ENCODE measurements at places on chromosomes 7 and 10.

- peak; percentile 3 for DNase-seq
Observed at GRCh38 chr7:118153551-118154177, 30.3 kb upstream of the LSM8 start.

- no peak for DNase-seq
Observed at GRCh38 chr7:138245216-138245615, 169.0 kb downstream of the AKR1D1 start.

DNA sequence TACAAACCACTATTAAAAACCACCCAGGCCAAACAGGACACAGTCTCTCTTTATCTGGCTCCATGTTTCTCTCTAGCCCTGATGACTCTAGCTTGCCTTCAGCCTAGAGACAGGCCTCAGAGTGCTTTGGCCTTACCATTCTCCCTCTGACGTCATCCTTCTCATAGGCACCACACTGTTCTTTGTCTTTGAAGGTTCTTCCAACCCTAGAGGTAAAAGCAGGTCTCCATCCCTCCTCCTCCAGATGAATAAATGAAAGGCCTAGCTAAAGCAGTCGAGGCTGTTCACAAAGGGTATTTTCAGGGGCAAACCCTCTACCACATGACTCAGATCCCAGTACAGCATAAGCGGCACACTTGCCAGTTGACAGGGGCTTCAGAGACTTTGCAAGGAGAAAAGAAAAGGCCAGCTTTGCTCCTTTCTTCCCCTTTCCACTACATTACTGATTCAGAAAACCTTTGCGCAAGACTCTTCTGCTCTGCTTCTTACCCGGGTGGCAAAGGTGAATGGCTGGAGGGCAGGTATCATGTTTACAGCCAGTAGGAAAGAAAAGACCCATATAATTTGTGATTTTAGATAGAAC lies 14.8 kb downstream of the NFE2L3 start:
- DNase-seq: no peak

DNA sequence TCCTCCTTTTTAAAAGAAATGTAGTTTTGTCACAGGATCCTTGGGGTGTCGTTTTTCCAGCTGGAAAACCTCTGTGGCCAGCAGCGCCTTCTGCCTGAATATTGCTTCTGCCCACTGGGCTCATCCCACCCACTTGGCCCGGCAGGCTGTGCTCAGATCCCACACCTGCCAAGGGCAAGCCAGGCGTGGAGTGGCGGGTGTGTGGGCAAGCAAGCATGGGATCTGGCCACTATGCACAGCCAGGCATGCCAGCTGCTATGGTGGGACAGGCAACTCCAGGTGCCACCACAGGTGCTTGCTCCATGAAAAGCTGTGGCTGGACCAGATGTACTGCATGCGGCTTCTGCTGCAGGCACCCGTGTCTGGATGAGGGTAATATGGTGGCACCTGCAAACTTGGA lies 31.2 kb upstream of the INPP5F start:
- DNase-seq: no peak

DNA sequence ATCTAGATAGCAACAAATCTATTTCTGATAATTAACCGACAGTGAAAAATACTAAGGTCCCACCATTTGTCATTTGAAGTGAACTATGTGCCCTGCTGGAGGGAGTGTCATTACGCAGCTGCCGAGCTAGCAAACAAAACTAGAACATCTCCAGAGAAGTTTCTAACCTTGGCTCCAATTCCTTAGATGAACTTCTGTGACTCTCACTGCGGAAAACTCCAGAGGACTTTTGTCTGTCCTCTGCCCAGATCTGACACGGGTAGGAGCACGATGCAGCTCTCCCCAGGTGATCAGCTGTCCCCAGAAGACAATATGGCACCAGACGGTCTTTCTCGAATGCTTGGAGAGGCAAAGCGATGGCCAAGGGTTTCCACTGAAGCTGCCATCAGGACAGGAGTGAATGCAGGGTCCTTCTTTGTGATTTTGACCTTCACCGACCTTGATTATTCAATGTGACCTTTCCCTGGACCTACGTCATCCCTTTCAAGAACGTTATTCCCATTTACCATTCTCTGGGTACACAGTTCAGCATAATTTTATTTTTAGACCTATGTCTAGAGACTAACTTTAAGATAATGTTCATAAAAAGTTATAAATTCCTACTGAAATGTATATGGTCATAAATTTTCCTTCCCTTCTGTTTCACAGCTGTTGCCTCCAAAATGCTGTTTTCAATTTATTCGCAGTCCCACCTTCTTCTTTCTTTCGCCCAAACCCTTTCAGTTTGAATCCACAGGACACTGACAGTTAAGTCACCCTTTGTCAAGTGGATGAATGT lies 116.7 kb upstream of the C7orf33 start:
- no peak for DNase-seq

GRCh38 chr7:70539617-70540016 lies 592.3 kb upstream of the GALNT17 start:
- DNase-seq: no peak

DNA sequence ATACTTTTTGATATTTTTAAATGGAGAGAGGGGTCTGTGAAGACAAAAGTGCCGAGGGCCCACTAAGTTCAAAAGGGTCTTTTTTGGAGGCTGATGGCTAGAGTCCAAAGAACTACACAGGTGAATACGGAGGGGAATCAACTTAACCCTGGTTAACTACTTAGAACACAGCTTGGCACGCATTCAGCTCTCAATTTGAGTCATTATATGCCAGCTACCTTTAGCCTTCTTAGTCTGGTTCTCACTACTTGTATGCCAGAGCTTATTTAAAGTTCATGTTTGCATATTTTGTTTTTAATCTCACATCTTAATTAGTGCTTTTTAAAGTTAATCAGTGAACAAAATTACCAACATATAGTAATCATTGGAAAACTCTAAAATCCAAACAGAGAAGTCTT lies 80.8 kb downstream of the VWDE start:
- no peak for DNase-seq

Measured in CD4-positive, alpha-beta T cell treated with Interleukin-1 beta for 1 hour (primary cell).